Skin of body (tissue), 3 donors: ENCODE measurements at places on chromosomes 1 and 21. TPM values are rescaled to one million over a fixed set of nuclear protein-coding genes. Genes with fewer than 3 reads are reported as not detected.

GRCh38 chr1:93533677-93534076 is 85.8 kb downstream of the FNBP1L start:
- no peak for DNase-seq

The SLAMF7 gene
- 0.49 TPM for total RNA-seq

GRCh38 chr1:163307479-163308171 is 14.1 kb upstream of the NUF2 start:
- no peak for DNase-seq

GRCh38 chr1:236119943-236120484 is 22.3 kb upstream of the GPR137B start:
- no peak for DNase-seq

GRCh38 chr21:22277341-22277740 is 1279.1 kb downstream of the NCAM2 start:
- no peak for DNase-seq

GRCh38 chr1:244339073-244339692 is 112.5 kb downstream of the ADSS2 start:
- DNase-seq: no peak

The CHIT1 gene
- total RNA-seq: 2.6 TPM

The PCP4L1 gene
- 1.8 TPM for total RNA-seq

DNA sequence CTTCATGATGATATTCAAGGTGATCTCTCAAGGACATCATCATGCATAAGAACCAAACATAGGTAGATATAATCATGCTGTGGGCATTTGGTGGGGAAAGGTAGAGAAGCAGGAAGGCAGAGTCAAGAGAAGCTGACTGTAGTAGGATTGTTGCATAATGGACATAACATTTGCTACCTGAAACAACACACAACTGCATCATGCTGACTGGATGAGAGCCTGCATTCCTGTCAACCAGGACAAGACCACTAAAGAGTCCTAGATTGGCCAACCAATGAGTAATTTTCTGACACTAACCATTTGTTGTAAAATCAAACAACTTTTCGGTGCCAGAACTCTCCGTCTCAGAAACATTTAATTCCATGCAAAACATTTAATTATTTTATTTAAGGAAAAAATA is 377.2 kb downstream of the PLPP3 start:
- no peak for DNase-seq

- no peak for DNase-seq
These were observed 32.2 kb upstream of the SAMD13 start for GRCh38 chr1:84269306-84269705.

DNA sequence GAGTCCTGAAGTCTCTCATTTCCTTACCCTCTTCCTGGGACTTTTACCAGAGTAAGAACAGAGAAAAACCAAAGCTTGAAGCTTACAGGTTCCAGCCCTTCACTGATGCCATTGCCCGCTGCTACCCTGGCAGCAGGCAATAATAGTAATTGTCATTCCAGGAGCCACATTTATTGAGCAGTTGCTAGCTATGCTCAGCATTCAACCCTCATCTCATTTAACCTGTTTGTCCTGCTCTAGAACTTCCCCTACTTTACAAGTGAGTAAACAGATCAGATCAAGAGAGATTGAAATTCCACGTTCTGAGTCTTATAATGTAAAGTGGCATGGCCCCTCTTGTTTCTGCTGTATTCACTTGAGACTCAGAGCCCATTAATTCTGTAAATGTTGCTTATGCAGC is 80.4 kb downstream of the ATP1A1 start:
- no peak for DNase-seq

DNA sequence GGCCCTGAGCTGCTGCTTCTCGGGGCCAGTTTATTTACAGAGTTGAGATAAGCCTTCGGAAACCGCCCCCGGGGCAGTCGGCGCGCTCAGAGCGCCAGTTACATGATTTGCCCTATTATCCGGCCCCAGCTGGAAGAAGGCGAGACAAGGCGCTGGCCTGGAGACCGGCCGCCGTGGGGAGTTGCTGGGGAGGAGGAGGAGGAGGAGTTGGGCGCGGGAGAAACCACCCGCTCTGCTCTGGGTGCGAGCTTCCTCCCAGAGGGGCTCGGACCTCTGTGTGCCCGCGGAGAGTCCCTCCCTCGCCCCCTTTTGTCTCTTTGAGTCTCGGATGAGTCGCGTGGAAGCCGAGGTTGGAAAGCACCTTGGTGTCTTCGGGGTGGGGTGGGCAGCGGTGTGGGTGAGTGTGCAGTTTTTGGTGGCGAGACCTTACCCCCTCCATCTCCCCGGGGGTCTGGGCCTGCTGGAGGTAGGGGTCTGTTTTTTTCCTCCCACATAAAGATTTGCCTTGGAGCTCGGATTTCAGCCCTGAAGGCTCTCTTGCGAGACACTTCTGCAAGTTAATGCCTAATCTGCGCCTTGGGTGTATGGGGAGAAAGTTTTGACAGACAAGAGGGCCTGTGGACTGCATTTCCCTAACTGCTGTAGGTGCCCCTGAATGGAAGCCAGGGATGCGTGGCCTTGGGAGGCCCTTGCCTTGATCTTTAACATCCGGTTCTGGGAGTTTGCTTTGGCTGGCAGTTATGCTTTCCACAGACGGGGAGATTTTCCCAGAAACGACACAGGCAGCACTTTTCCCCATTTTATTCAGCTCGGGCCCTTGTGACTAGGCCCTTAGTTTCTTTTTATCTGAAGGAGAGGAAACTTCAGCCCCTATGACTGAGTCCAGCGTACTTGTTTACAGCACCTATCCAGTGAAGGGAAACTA is 80.0 kb downstream of the NDUFS5 start:
- DNase-seq: peak; percentile 14

DNA sequence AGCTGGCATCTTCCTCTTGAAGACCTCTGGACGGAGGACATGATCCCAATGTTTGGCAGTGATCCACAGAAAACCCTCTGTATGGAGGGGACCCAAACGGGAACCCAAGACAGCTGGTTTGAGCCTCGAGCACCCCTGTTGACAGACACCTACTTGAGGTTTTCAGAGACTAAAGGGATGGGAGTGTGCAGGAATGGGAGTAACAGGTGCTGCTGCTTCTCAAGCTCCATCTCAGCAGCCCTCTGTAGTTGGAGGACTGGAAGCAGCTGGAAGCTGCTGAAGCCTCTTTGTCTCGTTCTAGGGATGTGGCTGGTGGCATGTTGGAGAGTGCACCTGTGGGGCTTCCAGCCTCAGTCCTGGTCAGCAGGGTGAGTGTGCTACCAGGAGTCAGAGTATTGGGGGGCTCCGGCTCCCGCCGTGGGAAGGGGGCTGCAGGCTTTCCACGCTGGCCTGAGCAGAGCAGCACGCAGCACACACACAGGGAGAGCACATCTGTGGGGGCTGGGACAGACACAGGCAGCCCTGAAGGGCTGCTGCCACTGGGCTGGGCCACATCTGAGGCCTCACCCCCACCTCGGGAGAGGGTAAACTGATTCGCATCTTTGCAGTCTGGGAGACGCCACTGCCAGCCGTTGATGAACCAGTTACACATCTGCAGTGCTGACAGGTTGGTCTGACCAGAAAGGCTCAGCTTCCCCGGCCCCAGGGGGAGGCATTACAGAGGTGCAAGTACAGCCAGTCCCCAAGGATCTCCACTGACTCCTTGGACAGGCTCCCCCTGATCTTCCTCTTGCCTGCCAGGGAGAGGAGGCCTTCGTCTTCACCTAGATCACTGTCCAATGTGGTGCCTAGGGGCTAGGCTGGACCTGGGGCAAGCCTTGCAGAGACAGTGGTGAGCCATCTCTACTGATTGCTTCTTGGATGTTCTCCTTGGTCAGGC is 56.6 kb downstream of the ADSS2 start:
- DNase-seq: no peak

DNA sequence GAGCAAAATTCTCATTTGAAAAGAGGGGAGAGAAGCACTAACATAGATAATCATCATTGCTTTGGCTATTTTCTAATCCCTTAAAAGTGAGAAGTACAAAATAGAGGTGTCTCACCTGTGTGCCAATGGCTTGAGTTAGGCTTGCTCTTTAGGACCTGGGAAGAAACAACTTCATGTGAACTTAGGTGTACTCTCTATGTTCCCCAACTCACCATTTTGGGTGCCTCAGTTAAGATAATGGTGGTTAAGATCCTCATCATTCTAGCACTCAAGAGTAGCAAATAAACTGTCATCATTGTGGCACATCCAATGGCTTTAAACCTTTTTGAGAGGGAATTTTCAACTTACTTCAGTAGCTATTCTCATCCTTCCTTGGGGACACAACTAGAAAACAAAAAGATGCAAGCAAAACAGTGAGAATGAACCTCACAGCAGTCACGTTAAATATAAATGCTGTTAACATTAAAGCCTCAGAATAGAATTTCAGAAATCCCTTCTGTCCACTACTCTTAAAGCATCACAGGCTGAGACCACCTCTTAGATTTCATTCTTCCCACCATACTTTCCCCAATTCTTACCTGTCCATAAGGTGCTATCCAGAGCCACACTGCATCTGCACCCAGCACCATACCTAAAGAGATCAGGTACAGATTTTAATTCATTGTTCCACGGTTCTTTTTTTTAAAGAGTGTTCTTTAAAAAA is 1.2 kb downstream of the GAS5 start:
- no peak for DNase-seq

- DNase-seq: no peak
These were observed 11.4 kb upstream of the EFNA1 start for GRCh38 chr1:155116113-155116764.

GRCh38 chr1:53031732-53032131 is 30.3 kb upstream of the PODN start:
- no peak for DNase-seq

- DNase-seq: no peak
These were observed at the start of gene ELAVL4 for GRCh38 chr1:50108497-50109059. Gene ELAVL4, plus strand, starts transcription at chr1:50108920. Its CDS starts 270 bp downstream, at chr1:50109190.

DNA sequence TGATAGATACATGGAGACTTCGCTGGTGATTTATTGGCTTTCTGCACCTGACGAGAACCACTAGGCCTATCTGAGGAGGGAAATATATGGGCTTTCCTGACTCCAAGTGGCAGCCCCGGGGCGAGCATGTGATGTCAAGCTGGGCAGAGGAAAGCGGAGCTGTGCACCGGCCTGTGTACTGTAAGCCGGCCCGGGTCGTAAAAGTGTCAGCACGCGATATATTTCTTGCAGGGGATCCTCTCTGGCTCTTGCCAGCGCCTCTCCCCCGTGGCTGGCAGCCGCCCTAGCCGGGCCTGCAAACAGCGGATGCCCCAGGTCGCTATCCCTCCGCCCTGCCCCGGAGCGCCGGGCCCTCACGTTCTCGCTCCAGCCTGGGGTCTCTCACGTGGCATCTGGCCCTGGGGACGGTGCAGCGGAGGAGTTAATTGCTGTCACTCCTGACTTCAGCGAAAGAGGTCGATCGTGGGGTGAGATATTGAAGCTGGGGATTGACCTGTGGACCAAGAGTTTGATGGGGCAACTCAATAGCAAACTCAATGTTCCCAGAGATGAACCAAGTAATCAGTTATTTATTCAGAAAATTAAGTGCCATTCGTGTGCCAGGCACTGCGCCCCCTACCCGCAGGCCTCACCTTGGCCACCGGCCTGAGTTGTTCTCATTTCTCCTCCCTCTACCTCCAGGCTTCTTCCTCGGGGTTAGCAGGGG is 41.0 kb upstream of the HAO2 start:
- peak; percentile 46 for DNase-seq

DNA sequence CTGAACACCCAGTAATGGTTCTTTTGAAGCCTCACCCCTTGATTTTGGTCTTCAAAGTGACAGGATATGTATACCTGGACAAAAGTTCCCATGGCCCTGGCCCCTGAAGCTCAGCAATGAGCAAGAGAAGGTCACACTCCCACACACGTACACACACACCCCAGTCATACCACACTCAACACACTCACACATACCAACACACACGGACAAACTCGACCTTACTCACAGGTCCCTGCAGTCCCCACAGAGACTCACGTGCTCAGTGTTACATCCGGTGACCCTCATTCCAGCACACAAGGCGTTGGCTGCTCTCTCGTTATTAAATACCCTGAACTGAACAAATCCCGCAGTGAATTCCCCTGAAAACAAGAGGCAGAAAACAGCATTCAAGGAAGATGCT is 5.9 kb downstream of the ITLN1 start:
- DNase-seq: no peak

- no peak for DNase-seq
These were observed 19.9 kb upstream of the KIF14 start for GRCh38 chr1:200640373-200640962.

- no peak for DNase-seq
These were observed 16.3 kb downstream of the TLR5 start for GRCh38 chr1:223126741-223127140.

DNA sequence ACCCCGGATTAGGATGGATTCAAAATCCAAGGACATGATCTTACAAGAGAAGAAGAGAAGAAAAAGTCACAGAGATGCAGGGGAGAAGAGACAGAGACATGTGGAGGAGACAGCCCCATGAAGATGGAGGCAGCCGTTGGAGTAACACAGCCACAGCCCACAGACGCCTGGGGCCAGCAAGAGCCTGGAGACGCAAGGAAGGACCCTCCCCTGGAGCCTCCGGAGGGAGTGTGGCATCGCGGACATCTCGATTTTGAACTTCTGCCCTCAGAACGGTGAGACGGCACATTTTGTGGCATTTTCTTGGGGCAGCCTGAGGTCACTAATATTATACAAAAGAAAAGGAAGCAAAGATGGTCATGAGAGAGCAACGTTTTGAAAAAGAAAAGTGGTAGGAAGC is 28.8 kb downstream of the ABCG1 start:
- no peak for DNase-seq
